ENCODE measurements at places on chromosomes 12 and 14. TPM values are rescaled to one million over a fixed set of nuclear protein-coding genes. Genes with fewer than 3 reads are reported as not detected.

Gene ADGRD1
- 7.7 TPM for total RNA-seq

DNA sequence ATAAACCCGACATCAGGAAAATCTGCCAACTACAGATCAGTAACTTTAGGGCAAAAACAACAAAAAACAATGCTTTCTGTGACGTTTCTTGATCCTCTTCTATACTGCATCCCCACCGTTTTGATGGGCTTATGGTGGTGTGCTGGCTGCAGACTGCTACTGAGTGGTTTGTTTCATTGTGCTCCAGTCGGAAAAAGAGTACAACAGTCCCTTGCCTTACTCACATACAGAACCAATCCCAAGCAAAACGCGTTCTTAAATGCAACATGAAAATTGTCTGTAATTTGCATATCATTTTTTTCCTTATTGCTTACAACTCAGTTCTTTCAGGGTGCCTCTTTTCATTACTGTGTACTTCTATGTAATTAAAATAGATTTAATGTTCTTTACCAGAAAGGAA, 2.3 kb downstream of the ETV6 start:
- no peak for DNase-seq

Gene SSTR1
- not detected for total RNA-seq

DNA sequence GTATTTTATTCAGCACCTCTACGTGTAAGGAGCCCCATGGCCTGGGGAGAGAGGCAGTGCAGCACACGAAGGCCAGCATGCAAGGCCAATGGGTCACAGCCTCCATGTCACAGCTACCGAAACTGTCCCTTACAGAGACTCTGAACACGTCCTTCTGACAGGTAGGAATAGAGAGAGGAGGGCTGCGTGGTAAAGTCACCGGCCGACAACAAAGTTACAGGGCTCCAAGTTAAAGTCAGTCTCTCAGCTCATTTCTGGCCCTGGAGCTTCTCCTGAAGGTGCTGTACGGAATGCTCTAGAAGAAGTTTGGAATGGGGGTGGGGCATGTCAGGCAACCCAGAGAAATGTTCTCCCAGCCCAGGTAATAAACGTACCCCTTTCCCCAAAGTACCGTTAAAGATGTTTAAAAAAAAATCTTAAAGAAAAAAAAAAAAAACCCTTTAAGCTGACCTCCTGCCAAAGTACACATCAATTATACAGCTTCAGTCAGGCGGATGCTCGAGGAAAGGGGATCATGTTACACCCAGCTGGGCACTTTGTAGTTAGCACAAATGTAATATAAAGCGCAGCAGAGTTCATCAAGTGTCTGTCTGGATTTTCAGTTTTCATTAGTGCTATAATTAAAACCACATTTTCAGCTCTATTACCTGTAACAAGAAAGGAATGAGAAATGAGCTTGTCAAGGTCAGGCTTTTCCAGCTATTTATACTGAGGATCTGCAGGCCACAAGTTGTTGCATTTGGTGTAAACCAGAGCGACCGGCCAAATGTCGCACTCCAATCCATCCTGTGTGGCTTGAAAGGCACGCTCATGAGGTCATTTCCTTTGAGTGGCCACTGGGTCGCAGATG, 53.3 kb upstream of the CDKN3 start:
- DNase-seq = no peak

- DNase-seq = no peak
These were observed 23.6 kb downstream of the BCL7A start for GRCh38 chr12:122045262-122045661.
